ENCODE measurements at places on chromosomes 2 and 18. TPM values are rescaled to one million over a fixed set of nuclear protein-coding genes. Genes with fewer than 3 reads are reported as not detected.

The RBKS gene
- total RNA-seq, result 0.81 TPM

The IL37 gene
- total RNA-seq, result not detected

The APOB gene
- 3.1 TPM for total RNA-seq

The DSC2 gene
- total RNA-seq, result 4.0 TPM

The NEUROD1 gene
- not detected for total RNA-seq

The ADAM23 gene
- 3.6 TPM for total RNA-seq

The BOK gene
- total RNA-seq, result 46.0 TPM

The C2orf81 gene
- total RNA-seq, result 1.4 TPM

The SLC4A5 gene
- 9.4 TPM for total RNA-seq

The ICOS gene
- 0.13 TPM for total RNA-seq

The KIF1A gene
- 2.3 TPM for total RNA-seq

The C2orf74 gene
- total RNA-seq, result 27.3 TPM

The HNRNPLL gene
- 60.3 TPM for total RNA-seq

The PLGLB1 gene
- total RNA-seq, result 4.3 TPM

The CLEC4F gene
- total RNA-seq, result not detected

The RIF1 gene
- 53.7 TPM for total RNA-seq

The LMAN2L gene
- total RNA-seq, result 22.9 TPM

The PROKR1 gene
- not detected for total RNA-seq

The REG3G gene
- total RNA-seq, result not detected

The CARF gene
- total RNA-seq, result 10.7 TPM

The ABCG8 gene
- not detected for total RNA-seq

The CAPN14 gene
- 0.19 TPM for total RNA-seq

The ATP9B gene
- 48.7 TPM for total RNA-seq

The LYG1 gene
- total RNA-seq, result 0.58 TPM

The ITGA6 gene
- 32.5 TPM for total RNA-seq

The NYAP2 gene
- total RNA-seq, result 0.13 TPM
